ENCODE measurements at places on chromosomes 6 and 20.
A peak's percentile ranks its signal among the peaks of the same experiment; 100 is the strongest.

GRCh38 chr20:49646126-49646525, 67.6 kb downstream of the B4GALT5 start:
- DNase-seq, result no peak

GRCh38 chr6:118012944-118013343, 105.9 kb downstream of the SLC35F1 start:
- DNase-seq, result no peak

DNA sequence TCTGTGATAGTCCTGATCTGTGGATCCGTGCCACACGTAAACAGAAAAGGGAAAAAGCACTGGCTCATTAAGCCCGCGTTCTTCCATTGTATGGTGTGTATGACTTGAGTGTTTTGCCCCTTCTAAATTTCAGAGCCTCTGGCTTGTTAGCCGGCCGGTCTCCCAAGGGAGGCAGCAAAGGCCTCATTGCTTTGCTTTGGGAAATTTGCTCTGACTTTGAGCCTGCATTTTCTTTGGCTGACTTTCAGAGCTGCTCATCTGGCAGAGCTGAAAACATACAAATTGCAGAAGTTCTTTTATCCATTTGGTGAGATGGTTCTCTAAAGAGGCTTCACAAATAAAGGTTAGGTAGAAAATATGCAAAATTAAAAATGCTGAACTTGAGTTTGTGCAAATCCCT, 123.0 kb downstream of the UTRN start:
- DNase-seq, result no peak

DNA sequence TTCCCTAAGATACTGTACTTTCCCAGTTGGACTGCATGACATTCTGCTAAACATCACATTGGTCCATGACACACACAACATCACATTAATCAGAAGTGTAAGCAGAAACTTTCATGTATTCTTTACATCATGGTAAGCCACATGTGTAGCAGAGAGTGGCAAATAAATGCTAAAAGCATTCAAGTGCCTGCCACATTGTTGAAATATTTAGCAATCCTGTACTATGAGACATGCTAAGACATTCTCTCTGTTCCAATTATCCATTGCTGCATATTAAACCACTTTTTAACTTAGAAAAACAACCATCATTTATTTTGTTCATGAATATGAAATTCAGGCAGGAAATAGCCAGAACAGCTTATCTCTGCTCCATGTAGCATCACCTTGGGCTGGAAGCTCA, 207.7 kb upstream of the GJE1 start:
- no peak for DNase-seq

- no peak for DNase-seq
These were observed 114.6 kb downstream of the RCAN2 start for GRCh38 chr6:46376562-46377061.

GRCh38 chr6:114362957-114363356, 20.1 kb upstream of the HS3ST5 start:
- DNase-seq, result no peak

- DNase-seq, result no peak
These were observed 63.2 kb downstream of the PYGB start for GRCh38 chr20:25310921-25311728.

GRCh38 chr6:154258064-154258757, 98.4 kb downstream of the IPCEF1 start:
- DNase-seq, result no peak

GRCh38 chr20:40441771-40442170, 247.3 kb downstream of the MAFB start:
- DNase-seq, result no peak

- no peak for DNase-seq
These were observed 3.1 kb downstream of the YTHDF1 start for GRCh38 chr20:63212792-63213191.

DNA sequence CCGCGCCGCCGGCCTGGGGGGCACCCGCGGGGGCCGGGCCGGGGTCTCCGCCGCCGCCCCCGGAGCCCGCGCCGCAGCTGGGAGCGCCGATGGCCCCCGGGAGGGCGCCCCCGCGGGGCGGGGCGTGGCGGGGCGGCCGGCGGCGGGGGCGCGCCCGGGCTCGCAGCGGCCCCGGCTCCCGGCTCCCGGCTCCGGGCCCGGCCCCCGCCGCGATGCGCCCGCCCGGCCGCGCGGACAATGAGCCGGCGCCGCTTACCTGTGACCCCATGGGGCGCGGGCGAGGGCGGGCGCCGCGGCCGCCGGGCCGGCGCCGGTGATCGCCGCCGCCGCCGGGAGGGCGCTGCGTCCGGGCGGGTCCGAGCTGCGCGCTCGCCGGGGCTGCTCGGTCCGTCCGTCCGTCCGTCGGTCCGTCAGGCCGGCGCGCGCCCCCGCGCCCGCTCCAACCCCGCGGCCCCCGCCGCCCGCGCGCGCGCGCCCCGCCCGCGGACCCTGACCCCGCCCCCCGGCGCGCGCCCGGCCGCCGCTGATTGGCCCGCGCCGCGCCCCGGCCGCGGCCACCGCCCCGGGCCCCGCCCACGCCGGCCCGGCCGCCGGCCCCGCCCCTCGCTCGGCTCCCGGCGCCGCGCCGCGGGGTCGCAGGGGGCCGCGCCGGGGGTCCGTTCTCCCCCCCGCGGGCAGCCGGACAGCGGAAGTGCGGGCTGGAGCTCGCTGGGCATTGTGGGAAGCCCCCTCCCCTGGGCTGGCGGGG, at the start of gene ZBTB46:
Gene ZBTB46 (minus strand): TSS at position 424 of the 748 bp plus-strand sequence. CDS start 40,507 bp downstream, outside the sequence.
- DNase-seq, result peak; percentile 76

GRCh38 chr6:76422511-76423213, 350.2 kb upstream of the IMPG1 start:
- no peak for DNase-seq

DNA sequence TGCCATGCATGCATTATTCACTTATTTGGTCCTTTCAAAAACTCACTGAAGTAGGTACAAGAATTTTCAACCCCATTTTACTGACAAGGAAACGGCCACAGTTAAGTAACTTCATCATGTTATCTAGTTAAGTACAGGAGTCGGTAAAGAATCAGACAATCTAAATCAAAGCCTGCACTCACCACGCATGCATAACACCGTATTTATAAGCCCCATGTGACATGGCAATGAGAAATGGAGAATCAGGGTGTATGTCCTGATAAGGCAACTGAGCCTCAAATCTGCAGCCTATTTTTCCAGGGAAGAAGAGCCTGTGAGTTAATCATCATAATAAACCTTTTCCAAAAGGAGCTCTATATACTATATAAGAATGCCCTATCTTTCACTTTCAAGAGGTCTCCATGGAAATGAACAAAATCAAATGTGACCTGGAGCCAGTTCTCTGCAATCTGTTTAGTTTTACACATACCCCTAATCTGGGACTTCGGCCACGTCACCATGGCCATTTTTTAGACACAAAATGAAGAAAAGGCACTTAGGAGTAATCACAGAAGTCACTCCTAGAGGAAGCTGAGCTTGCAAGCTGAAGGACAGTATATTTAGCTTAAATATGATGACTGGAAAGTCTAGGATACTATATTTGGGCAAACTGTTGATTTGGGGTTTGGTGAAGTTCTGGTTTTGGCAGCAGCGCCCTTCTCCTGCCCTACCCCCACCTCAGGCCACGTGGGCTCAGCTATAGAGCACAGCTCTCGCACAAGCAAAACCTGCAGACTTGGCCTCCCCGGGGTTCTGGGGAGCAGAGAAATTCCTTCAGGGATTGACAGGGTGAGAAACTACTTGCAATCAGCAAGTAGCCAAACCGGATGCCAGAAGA, 19.2 kb downstream of the TRAM2 start:
- DNase-seq, result no peak

DNA sequence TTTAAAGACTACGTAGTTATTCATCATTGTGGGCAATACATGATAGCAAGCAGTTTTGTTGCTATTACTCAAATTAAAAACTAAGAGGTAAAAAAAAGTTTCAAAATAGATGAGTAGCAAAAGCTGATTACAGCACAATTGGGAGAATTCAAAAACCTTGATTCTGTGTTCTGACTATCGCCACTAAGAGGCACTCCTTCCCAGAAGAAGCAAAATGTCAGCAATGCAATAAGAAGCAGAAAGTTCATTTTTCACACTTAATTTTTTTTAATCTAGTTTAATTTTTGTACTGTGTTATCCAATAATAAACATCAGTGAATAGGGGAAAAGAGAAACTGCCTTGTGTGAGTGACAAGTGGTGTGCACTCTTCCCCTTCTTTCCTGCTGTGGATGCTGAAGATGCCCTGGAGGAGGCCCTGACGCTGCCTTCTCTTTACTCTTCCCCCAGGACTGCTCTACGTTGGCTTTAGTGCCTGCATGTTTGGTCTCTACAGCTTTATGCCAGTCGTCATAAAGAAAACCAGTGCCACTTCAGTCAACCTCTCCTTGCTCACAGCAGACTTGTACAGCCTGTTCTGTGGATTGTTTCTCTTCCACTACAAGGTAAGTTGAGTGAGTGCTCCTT, 263.2 kb upstream of the PLN start:
- DNase-seq, result no peak

GRCh38 chr6:79438030-79438429, 99.2 kb downstream of the LCA5 start:
- no peak for DNase-seq

DNA sequence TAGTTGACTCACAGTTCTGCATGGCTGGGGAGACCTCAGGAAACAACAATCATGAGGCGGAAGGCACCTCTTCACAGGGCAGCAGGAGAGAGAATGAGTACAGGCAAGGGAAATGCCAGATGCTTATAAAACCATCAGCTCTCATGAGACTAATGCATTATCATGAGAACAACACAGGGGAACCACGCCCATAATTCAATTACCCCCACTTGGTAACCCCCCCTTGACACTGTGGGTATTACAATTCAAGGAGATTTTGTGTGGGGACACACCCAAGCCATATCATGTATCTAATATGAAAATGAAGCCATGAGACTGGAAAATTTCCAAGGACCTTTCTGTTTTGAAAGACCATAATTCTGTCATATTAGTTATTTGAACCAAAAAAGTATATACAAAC, 342.4 kb upstream of the PLCB4 start:
- DNase-seq, result no peak

DNA sequence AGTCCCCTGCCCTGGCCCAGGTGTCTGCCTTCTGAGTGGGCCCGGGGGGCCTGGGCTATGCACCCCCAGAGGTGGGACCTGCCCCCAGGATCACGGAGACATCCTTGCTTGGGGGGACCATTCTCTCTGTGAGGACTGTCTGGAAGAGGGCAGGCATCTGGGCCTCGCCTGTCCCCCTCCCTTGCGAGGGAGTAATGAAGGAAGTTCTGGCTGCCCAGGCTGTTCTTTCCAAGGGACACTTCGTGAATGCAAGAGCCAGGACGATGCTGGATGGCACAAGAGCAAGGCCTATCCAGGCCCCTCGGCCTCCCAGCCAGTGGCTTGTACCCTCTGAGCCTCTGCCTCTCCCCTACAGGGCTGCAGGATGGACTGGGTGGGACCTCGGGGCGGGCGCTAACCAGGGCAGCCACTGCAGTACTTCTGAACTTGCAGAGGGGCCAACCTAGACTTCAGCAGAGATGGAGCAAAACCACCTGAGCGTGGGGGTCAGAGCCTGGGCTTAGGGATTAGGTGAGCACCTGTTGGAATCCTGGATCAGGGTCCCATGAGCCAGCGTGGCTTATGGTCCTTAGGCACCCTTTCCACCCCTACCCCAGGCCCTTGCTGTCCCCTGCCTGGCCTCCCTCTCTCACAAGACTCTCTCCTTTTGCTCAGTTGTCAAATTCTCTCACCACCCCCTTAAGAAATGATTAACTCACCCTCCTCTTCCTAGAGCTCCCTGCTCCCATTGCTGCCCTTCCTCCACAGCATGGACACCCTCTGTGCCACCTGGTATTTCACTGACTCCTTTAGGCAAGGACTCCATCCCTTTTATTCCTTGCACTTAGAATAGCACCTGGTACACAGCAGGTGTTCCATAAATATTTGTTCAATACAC, 53.2 kb downstream of the CTCFL start:
- DNase-seq, result no peak

GRCh38 chr6:26175428-26176181, 88.4 kb downstream of the HFE start:
- peak; percentile 70 for DNase-seq

DNA sequence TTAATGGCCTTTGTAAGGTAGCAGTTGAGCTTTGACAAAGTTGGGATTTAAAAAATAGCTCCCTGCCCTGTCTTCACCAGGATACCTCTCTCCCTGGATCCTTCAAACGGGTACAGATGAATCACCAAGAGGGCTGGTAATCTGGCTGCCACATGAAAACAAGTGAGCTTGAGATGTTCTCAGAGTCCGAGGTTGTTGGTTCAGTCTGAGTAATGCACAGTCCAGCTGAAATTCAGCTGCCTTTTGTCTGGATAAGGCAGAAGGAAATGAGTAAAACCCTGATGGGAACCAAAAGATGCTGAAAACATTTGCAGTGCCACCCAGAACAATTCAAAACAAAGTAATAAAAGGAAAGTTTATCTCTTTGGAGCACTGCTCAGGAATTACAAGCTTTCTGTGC, 86.8 kb downstream of the GJA1 start:
- no peak for DNase-seq

DNA sequence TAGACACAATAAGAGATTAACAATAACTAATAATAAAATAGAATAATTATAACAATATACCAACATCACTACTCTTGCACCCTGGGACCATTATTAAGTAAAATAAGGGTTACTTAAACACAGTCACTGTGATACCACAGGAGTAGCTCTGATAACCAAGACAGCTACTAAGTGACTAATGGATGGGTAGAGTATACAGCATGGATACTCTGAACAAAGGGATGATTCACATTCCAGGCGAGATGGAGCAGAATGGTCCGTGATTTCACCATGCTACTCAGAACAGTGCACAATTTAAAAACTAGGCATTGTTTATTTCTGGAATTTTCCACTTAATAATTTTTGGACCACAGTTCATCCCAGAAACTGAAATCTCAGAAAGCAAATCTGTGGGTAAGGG, 80.0 kb upstream of the FUT9 start:
- DNase-seq, result no peak
